ENCODE measurements at places on chromosomes 12 and 14. TPM values are rescaled to one million over a fixed set of nuclear protein-coding genes. Genes with fewer than 3 reads are reported as not detected.
A peak's percentile ranks its signal among the peaks of the same experiment; 100 is the strongest.

The TBX3 gene
- total RNA-seq = not detected

The MORN3 gene
- total RNA-seq = 0.43 TPM

GRCh38 chr14:75804570-75805275 lies 143.7 kb downstream of the TTLL5 start:
- DNase-seq = no peak

DNA sequence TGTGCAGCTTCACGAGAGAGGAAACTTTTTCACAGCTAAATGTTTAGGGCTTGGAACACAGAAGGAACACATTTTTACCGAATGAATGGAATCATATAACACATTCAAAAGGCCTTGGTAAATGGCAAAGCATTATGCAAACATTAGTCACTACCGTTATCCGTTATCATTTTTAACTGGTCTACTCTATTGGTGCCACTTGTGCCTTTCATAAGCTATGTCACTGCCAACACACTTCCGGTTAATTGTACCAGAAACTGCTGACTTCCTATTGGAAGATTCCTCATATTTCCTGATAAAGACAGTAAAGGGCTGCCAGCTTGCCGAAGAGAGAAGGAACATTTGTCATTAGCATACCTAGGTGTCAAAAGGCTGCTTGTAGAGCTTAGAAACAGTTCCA lies 169.2 kb downstream of the APAF1 start:
- DNase-seq = no peak

GRCh38 chr14:77032844-77033621 lies 4.5 kb upstream of the IRF2BPL start:
- DNase-seq = peak; percentile 82

DNA sequence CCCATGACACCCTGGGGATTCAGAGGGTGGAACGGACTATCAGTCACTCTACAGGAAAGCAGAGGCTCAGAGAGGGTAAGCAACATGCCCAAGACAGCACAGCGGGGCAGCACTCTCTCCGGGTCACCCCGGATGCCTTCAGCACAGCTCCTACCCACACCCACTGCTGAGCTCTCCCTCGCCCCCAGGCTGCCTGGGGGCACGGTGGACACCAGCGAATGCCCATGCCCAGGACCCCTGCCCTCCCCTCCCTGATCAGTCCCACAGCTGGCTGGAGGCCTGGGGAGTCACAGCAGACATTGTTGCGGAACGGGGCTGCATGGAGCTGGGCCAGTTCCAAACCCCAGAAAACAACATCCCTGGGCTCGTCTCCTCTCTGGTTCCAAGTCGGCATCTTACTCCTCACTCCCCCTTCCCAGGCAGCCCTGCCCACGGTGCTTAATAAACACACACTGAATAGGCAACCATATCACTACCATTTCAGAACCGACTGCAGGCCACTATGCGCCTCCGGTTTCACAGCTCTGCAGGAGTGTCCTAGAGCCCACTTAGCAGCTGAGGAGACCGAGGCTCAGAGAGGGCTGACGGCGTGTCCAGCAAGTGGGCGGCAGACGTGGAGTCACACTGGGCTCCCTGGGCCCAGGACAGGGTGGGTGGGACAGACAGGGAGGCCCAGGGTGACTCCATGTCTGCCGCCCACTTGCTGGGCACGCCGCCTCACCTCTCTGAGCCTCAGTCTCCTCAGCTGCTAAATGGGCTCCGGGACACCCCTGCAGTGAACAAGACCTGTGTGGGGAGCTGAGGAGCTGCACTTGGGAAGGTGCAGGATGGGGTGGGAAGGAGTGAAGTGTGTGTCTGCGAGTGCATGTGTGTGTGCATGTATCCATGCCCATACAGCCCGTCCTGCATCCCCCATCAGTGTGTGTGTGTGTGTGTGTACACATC lies 27.0 kb downstream of the CCDC85C start:
- DNase-seq = no peak

- DNase-seq = peak; percentile 88
Measured at GRCh38 chr12:6953442-6954315, 2.5 kb downstream of the PTPN6 start.

DNA sequence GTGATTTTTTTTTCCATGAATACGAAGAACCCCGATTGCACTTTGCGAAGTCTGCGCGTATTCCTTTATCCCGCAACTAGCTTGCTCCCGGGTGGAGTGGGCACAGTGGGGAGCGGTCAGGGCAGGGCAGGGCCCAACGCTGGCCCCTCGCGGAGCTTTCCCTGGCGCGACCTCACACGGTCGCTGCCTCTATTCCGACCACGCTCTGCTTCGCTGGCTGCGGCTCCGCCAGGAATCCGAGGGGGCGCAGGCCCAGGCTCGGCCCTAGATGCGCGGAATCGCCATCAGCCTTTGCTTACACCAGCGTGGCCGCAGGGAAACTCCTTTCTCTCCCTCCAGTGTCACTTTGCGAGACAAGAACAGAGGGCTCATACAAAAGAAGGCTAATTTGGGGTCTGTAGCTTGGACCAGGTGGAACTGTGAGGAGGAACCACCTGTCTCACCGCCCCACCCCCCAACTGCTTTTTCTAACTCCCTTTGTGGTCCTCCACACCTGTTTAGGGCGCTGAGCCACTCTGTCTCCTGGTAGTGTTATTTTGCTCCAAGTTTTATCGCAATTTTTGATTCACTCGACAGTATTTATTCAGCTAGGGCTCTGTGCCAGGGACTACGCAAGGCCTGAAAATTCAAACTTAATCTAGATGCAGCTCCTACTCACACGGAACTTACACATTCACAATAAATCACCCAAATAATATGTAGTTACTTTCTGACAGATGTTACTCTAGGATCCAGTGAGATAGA lies 3.1 kb upstream of the NKX2-1 start:
- no peak for DNase-seq

- DNase-seq = no peak
Measured at GRCh38 chr14:105026802-105027563, 6.1 kb upstream of the CDCA4 start.

GRCh38 chr14:52251724-52252123 lies 15.8 kb upstream of the PTGDR start:
- no peak for DNase-seq

DNA sequence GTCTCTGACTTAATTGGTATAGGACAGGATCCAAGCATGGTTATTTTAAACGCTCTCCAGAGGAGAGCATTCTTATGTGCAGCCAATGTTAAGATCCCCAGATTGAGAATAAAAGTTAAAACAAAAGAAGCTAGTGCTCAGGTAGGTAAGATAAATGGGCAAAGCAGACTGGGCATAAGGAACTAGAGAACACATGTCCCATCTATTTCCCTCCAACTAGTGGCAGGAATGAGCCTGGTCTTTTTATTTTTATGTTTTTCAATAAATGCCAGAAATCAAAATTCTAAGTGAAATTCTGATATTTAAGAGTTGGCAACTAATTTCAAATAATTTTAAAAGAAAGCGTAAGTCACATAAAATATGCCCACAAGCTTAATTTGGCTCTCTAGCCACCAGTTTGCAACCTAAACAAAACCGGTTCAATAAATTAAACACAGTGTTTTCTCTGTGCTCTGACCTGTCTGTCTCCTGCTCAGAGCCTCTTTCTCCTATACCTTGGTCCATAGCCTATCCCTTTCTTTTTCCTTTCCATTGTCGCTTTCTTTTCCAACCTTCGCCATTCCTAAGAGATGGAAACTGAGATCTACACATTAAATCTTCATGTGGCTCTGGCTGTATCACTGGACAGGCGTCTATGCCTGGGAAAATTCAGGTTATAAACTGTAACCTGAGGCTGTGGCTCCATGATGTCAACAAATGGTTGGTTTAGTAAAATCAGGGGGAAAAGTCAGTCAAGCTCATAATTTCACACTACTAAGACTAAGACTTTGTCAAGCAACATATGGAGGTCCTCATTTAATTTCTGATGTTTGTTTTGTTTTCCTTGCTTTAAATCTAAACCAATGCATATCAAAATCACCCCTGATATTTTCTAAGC lies 5.5 kb downstream of the SLC38A1 start:
- DNase-seq = no peak

DNA sequence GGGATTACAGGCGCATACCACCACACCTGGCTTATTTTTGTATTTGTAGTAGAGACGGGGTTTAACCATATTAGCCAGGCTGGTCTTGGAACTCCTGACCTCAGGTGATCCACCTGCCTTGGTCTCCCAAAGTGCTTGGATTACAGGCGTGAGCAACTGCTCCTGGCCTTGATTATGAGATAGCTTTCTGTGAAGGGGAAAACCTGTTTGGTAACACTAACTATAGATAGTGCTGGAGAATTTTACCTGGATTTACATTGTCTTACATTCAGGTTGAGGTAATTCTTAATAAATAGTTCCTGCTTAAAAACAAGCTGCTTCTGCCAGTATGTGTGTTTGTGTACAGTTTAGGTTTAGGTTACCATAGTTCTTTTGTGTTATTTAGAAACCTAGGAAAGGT lies 77.1 kb downstream of the MON2 start:
- DNase-seq = no peak

Data from natural killer cell treated with Interleukin-12 subunit alpha and Interleukin-12 subunit beta and Interleukin-15 and Interleukin-18, amount 100 ng/mL, for 72 hours (primary cell).